Naive thymus-derived CD4-positive, alpha-beta T cell (primary cell): ENCODE measurements at places on chromosomes 5 and 9. TPM values are rescaled to one million over a fixed set of nuclear protein-coding genes. Genes with fewer than 3 reads are reported as not detected.

DNA sequence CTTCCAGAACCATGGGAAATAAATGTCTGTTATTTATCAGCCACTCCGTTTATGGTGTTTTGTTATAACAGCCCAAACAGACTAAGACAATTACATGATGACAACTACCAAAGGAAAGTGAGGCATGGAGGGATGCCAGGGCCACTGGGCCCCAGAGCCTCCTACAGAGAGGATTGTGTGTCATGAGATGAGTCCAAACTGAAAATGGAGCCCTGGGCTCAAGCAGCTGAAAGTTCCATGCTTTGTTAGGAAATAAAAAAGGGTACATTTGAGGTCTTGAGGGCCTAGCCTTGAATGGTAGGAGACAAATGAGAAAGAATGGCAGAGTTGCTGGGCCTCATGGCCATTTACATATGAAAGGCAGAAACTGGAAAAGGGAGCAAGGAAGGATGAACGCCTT is 586.5 kb downstream of the CETN3 start:
- no peak for DNase-seq

GRCh38 chr9:124399323-124399967 is 15.8 kb downstream of the PSMB7 start:
- DNase-seq: no peak

GRCh38 chr9:119795395-119795794 is 426.2 kb upstream of the BRINP1 start:
- DNase-seq: no peak

- no peak for DNase-seq
These were observed 20.7 kb downstream of the IGIP start for GRCh38 chr5:140146523-140146842.

IL7R gene
- polyA plus RNA-seq: 965 TPM

DNA sequence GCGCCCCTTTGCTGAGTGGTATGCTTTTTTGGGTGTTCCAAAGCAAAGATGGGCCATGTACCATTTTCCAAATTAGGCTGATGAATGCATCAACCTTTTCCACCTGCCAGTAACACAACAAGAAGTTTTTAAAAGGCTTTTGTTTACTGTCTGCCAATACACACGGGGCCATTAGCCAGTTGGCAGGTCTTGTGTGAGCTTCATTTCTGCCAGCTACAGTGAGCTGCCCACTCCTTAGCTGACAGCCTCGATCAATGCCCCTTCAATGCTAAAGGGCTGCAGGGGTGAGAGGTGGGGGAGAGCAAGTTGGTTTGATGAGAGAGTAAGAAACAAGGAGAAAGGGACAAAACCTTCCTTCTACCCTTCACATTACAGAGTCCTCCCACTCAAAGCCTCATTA is 128.7 kb downstream of the C5orf15 start:
- no peak for DNase-seq

- no peak for DNase-seq
These were observed 294.6 kb downstream of the BNC2 start for GRCh38 chr9:16575986-16576245.

GRCh38 chr9:120841930-120842684 is 615 bp downstream of the PSMD5 start:
- no peak for DNase-seq

GRCh38 chr5:111557111-111557510 is 44.8 kb upstream of the STARD4 start:
- no peak for DNase-seq

SLC25A2 gene
- polyA plus RNA-seq: 0.34 TPM

TAL2 gene
- polyA plus RNA-seq: not detected

DNM1 gene
- polyA plus RNA-seq: not detected

- DNase-seq: no peak
These were observed 238.0 kb downstream of the FBXO4 start for GRCh38 chr5:42163083-42163482.
